ENCODE measurements at places on chromosomes 6 and 20.

DNA sequence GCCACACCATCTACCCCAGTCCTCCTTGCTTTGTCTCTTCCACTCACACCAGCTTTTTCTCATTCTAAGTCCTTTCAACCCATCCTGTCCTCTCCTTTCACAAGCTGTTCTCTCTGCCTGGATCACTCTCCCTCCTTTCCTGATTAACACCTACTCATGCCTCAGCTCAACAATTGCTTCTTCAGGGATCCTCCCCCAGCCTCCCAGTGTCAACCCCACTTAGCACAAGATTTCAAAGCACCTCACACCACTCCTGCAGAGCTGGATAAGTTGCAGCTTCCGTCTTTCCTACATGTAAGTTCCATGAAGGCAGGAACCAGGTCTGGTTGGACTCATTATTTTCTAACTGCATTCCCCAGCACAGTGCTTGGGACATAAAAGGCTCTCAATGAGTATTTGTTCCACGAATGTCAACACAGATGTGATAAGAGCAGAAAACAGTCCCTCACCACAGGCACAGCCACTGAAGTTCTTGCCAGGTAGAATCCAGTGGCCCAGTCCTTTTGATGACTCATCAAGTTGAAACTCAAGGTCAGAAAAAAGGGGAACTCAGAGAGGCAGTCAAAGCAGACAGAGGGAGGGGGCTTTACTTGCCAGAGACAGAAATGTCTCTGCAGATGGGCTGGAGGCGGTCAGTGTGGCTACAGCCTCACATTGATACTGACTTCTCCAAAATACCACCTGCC, 193.4 kb upstream of the PRDM1 start:
- no peak for DNase-seq

DNA sequence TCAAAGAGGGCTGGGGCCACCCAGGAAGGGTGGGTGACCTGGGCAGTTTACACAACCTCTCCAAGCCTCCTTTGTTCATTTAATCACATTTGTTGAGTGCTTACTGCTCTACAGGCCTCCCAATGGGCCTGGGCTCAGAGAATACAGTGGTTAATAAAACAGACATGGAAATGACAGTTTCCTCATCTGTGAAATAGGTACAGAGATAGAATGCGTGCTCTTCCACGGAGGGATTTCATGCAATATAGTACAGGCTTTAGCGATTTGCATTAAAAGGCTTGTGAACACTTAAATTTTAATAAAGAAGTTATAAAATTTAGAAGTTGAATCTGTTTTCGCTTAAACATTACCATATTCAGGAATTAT, 802 bp upstream of the FERMT1 start:
- no peak for DNase-seq

- no peak for DNase-seq
Observed at GRCh38 chr6:18165751-18166150, 10.5 kb downstream of the KDM1B start.

GRCh38 chr20:36541227-36541767, at the start of gene MYL9:
Gene MYL9, plus strand, starts transcription at chr20:36541519. Its CDS starts 3,366 bp downstream, at chr20:36544885.
- no peak for DNase-seq

- DNase-seq: no peak
Observed at GRCh38 chr20:59007665-59008511, 834 bp upstream of the CTSZ start.

DNA sequence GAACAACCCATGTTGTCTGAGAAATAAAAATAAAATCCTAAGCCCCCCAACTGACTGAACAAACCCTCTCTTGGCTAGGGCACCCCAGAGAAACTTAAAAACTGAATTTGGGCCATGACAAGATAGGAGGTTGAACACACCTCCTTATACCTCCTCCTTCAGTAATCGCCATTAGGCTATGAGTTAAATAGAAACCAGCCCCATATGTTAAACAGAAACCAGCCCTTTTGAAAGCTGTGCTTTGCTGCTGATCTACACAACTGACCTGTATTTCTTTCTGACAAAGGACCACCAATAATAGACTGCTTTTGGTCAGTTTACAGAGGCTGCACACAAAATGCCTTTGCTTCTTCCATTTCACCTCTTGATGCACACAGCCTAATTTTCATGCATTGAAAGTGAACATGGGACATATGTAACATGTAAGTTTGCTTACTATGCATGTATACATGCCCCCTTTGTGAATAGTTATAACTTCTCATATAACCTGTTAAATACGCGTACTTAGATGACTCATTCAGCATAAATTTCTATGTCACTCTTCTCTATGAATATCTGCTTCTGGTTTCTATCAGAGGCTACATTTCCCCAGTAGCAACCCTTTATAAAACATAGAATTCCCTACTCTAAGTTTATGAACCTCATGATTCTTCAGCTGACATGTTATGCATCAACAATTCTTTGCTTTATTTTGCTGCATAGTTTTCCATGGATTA, 462.9 kb downstream of the COL12A1 start:
- no peak for DNase-seq

- no peak for DNase-seq
Observed at GRCh38 chr20:47319517-47320252, 36.8 kb downstream of the ZMYND8 start.

GRCh38 chr20:45039475-45039820, 61.5 kb downstream of the KCNS1 start:
- no peak for DNase-seq

DNA sequence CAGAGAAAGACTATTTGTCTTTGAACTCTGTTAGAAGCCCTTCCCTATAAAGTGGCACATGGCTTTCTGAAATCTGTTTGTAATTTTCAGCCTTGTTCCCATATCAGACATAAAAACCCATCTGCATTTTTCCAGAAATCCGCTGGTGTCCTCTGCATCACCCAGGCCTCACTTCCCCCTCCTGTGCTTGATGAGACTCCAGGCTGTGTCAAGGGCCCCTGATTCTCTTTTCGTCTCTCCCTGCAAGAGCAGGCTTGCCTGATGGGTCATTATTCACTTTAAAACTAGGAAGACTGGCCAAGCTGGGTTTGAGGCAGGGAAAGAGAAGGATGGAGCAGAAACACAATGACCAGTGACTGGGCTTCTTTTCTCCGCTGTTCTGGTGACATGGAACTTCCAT, 10.6 kb upstream of the PROKR2 start:
- DNase-seq: no peak

- DNase-seq: no peak
Observed at GRCh38 chr6:53301801-53302537, 46.8 kb downstream of the ELOVL5 start.

DNA sequence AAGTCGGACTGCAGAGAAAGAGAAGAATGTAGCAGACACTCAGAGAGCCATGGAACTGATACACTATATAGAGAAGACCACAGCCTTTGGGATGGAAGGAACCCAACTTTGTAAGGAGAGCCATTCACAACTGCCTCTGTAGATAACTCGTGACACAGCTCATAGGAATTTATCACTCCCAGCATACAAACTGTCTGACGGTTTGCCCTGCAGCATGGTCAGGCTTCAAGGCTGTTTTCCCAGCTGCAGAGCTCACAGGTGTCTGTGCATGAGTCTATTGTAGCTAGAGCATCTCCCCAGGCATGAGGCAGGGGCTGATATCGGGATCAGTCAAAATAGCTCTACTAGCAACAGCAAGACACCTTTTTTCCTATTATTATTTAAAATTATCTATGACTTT, 130.5 kb upstream of the DTNBP1 start:
- DNase-seq: no peak

DNA sequence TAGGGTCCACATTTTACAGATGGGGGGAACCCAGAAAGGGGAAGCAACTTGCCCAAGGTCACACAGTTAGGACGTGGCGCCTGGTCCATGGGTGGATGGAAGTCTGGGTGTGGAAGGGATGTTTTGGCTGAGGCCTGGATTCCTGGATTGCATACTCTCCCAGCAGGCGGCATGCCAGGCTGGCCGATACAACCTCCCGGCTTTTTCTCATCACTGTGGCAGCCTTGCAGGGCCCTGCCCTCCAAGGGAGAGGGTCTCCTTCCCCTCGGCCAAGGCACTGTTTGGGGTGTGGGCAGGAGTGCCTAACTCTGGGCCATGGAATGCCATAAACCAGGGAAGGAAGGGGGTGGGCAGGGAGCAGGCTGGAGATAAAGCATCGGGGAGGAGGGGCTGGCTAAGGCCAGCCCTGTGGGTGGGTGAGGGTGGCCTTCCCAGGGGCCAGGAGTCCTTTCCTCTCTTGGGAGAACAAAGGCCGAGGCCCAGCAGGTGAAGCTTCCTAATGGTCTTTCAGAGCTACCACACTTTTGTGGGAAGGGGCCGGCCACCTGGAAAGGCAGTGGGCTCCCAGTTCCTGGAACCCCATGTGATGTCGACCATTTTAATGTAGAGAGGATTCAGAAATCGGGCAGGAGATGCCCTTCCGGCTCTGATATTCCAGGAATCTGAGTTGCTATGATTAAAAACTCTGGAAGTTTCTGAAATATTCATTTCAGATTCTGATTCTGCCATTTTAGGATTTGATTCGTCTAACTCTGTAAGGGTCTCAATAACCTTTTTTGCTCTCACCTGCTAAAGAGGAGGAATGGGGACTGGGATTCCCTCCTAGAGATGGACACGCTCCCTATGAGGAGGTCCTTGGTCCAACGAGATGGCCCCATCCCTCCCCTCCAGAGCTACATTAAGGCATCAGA, 4.2 kb downstream of the FOXS1 start:
- DNase-seq: no peak

DNA sequence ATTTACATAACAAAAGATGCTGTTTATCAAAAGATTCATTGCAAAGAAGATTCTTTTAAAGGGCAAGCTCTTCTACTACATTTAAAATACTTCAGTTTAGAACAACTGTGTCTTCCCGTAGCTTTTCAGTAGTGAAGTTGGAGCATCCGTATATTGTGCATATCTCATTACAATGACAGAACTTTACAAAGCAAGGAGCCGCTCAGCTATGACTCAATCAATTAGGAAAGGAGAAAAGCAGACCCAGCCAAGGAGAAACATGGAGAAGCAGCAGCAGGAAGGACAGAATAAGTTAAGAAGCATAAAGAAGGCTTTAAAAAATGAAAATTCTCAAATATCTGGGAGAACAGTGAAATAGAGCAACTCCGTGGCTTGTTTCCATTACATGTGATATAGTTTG, 132.6 kb upstream of the SMLR1 start:
- no peak for DNase-seq

GRCh38 chr6:84136364-84137050, 90.9 kb downstream of the CEP162 start:
- DNase-seq: no peak

DNA sequence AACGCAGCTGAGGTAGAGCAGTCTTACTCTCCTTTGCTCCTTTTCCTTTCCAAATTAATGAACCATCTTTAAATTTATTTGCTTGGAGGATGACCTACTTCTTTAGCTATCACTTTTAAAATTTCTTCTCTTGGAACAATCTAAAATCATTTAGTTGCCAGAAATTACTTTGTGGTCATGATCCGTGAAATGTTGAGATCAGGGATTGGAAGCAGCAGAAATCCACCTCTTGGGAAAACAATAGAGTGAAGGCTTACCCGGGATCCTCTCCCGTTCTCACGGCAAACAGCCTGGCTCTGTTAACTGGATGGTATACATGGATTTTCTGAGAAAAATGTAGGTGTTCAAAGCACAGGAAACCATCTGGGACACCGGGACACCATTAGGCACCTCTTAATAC, 7.7 kb downstream of the AKAP12 start:
- DNase-seq: no peak

DNA sequence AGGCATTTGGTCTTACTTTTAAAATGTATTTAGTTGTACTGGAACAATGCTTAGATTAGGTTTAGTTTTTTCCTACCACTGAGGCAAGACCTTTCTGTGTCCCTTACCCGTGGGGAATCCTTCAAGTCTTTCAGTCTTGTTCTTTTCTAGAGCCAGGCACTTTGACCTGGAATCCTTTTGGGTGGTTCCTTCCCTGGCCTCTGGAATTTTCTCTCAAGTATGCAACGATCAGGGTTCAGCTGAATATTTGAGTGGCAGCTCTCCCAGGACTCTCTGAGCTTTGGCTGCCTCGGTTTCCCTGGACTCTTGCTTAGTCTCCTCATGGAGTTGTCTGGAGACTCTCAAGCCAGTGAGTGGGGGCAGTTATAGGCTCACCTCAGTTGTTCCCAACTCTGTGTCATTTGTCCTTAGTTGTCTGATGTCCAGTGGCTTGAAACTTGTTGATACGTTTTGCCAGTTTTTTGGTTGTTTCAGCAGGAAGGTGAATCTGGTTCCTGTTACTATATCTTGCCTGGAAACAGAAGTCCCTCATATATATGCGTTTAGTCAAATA, 118.1 kb downstream of the QKI start:
- DNase-seq: no peak

DNA sequence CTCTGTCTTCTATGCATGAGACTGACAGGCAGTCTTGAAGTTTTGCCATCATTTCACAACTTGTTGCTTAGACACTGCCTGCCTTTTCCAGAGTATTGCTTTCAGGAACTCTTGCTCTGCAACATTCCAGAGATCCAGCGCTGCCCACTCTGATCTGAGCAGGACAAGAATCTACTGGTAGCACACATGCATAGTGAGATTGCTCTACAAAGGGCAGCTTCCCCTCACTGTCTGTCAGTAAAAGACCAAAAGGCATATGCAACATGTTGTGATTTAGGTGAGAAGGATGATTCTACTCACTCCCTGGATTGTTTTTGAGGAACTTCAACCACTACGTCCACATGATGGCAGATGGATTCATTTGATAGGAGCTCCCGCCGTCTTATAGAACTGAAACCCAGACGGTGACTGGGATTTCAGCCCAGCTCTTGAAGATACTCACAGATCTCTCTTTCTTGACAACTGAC, 259.1 kb downstream of the ARID1B start:
- DNase-seq: no peak

DNA sequence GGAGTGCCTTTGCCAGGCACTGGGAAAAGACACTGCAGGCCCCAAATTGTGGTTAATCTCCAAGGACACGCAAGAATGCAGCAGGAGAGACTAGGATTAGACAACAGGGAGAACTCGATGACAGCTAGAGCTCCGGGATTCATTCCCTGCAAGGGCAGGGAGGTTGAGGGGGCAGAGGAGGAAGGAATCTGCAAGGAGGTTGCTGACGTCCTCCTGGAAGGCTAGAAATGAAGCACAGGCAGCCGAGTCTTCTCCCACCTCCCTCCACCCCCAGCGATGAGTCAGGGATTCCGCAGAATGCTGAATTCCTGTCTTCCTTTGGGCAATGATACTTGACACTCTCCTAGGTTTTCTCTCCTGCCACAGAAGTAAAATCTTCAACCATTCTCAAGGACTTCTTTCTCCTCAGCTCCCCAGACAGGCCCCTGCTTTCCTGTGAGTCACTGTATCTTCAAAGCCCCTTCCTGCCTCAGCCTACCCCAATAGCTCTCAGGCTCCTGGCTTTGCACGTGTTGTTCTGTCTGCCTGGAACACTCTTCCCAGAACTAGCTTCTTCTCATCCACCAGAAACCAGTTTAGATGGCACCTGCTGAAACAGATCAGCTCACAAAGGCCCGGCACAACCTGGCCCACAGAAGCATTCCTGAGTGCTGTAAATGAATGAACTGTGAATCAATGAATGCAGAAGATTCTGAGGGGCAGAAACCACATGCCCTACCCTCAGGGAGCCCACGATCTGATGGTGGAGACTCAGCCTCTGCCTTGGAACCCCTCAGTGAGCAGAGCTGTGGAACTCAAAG, 85.6 kb downstream of the MRPL14 start:
- no peak for DNase-seq
